Thymus (tissue), 14 donors: ENCODE measurements at places on chromosomes 1 and 21.

DNA sequence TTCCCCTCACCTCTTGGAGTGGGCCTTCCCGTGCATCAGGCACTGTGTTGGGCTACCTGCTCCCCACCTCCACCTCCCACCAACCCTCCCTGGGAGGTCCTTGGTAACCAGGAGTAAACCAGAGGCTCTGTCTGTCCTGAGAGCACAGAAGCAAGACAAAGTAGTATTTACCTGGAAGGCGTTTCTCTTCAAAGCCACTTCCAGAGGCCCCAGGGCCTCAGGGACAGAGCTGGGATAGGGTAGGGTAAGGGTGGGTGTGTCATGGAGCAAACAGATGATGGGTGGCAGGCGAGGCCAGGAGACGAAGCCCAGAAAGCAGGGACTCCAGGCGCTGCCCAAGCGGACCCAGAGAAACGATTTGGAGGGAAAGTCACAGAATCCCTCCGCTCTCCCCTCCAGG is 77.2 kb upstream of the TARDBP start:
- no peak for DNase-seq

DNA sequence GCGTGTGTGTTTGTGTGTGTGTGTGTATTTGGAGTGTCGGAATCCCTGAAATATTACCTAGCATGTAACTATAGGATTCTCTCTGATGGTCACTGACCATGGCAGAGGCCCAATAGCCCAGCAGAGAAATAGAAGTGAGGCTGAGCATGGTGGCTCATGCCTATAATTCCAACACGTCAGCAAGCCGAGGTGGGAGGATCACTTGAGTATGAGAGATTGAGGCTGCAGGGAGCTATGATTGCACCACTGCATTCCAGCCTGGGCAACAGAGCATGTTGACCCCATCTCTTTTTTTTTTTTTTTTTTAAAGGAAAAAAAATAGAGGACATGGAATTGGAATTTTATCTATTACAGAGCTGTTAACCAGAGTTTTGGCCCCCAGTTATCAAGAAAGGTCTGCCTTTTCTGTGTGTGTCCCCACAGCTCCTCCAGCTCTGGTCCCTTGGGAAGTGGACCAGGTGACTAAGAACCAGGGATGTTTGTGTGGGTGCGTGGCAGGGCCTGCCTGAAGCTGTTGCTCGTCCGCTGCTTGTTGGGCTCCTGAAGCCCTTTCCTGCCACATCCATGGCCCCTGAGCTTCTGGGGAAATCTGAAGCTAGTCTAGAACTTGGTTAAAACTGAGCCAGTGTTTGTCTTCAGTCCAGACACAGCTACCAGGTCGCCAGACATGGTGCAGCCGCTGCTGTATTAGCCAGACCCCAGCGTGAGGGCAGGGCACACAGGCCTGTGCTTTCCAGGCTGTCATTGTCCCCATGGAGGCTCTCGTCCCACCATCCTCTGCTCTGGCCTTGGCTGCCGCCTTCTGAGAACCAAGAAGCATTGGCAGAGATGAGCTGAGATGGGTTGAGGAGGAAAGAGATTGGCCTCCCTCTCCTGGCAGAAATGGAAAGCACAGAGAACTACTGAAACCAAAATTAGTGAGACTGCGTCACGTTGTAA is 25.5 kb downstream of the CAPN9 start:
- DNase-seq = no peak

- no peak for DNase-seq
Measured at GRCh38 chr1:11654939-11655808, 497 bp downstream of the FBXO44 start.

GRCh38 chr1:218983848-218984247 is 189.8 kb upstream of the LYPLAL1 start:
- no peak for DNase-seq

GRCh38 chr1:171984262-171984661 is 143.0 kb downstream of the DNM3 start:
- DNase-seq = no peak

DNA sequence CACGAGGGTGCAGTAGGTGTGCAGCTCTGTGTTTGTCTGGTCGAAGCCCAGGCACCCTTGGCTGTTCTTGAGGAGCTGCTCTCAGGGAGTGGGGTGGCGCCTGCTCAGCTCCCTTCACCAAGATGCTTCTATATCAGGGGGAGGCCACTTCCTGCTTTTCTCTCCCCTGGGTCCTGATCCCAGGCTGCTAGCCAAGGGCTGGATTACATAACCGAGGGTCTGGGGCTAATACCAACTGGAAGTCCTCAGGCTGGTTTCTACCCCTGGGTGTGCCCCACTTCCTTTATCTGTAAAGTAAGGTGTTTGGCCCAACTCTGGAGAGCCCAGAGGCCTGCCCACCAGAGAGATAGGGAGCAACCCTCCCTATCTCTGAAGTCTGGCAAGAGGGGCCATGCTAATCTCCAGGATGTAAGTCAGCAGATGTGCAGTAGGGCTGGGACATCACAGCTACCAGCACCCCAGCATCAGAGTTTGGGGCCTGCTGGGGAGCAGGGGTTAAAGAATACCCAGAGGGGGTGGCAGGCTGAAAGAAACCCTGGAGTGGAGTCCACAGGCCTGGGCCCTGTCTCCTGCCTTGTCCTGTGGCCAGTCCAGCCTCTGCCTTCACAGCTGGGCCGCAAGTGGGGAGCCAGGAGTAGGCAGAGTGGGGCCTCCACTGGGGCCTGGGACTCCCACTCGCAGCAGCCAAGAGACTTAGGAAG is 2.1 kb downstream of the SELENBP1 start:
- DNase-seq = no peak

GRCh38 chr21:46196733-46197132 is 12.5 kb upstream of the SPATC1L start:
- DNase-seq = no peak

- no peak for DNase-seq
Measured at GRCh38 chr1:208880433-208881100, 636.4 kb upstream of the PLXNA2 start.

- no peak for DNase-seq
Measured at GRCh38 chr1:7223334-7224080, 438.3 kb downstream of the CAMTA1 start.

- DNase-seq = no peak
Measured at GRCh38 chr1:76190749-76191424, 116.3 kb downstream of the ST6GALNAC3 start.

GRCh38 chr21:35319684-35320283 is 270.7 kb upstream of the RUNX1 start:
- no peak for DNase-seq

DNA sequence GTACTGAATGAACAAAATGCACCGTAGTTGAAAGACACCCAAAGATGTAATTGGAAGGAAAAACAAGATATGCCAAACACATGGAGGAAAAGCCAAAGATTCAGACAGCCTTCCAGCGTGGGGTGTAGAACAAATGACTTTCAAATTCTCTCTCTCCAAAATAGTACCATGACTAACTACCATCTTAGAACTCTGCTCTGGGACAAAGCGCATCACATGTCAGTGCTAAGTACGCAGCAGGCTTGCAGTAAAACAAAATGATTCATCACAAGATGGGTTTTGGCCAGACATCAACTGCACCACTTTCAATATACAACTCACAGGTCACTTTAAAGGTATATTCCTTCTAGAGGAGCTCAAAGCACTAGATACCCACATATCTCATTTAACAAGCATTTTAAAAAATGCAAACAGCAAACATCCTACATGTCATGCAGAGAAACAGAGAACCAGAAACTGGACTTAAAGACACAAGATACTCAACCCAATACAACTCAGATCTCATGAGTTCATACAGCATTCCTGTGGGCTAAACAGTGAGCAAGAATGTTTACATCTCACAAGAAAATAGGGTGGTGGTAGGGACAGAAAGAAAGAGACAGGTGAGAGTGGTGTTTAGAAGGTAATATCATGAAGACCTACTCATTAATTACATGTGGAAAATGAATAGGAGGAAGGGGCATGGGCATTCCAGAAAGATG is 75.7 kb downstream of the BCAR3 start:
- DNase-seq = no peak
